ENCODE measurements at places on chromosomes 12 and 14. TPM values are rescaled to one million over a fixed set of nuclear protein-coding genes. Genes with fewer than 3 reads are reported as not detected.

NPFF gene
- total RNA-seq = not detected

CLEC6A gene
- total RNA-seq = 0.79 TPM

GRCh38 chr14:22449600-22449905 lies 139.5 kb downstream of the DAD1 start:
- no peaks in the 10 kb centered on the region for H3K36me3 ChIP-seq
- DNase-seq = no peak
- no peaks in the 10 kb centered on the region for H3K27me3 ChIP-seq
- peak overlapping the region; percentile 2 for H3K27ac ChIP-seq
- H3K4me1 ChIP-seq = no peaks in the 10 kb centered on the region

DNA sequence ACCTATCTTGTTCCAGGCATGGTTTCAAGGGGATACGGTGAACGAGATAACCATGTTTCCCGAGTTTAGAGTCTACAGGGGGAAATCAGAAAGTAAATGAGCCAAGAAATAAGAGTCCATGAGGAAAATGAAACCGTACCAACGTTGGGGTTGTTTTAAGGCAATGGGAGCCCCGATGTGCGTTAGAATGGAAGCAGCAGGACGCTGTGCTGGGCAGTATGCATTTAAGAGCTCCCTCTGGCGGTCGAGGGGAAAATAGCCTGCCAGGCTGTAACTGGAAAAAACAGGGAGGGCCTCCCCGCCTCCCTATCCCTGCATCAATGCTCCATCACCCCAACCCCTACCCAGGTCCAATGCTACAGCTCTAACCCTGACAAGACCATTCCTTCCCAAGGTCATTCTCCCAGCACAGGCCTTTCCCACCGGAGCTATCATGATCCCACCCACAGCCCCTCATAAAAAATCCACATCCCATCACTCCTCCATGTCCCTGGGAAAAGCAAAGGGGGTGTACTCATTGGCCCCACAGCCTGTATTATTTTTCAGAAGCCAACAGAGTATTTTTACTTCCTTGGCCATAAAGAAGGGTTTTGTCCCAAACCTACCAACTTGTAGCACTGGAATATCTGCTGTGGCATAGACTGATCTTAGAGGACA lies 226.3 kb upstream of the NOS1 start:
- H3K27me3 ChIP-seq = no peaks in the 10 kb centered on the region
- H3K27ac ChIP-seq = no peak overlapping the region
- no peak overlapping the region for H3K4me3 ChIP-seq
- H3K4me1 ChIP-seq = peaks cover 4% of the 10 kb centered on the region

- no peak overlapping the region for H3K4me3 ChIP-seq
- H3K27ac ChIP-seq = no peak overlapping the region
- H3K4me1 ChIP-seq = peaks cover 21% of the 10 kb centered on the region
- H3K36me3 ChIP-seq = peaks cover 16% of the 10 kb centered on the region
- DNase-seq = no peak
Observed at GRCh38 chr14:92553438-92553837, 39.9 kb downstream of the RIN3 start.

DNA sequence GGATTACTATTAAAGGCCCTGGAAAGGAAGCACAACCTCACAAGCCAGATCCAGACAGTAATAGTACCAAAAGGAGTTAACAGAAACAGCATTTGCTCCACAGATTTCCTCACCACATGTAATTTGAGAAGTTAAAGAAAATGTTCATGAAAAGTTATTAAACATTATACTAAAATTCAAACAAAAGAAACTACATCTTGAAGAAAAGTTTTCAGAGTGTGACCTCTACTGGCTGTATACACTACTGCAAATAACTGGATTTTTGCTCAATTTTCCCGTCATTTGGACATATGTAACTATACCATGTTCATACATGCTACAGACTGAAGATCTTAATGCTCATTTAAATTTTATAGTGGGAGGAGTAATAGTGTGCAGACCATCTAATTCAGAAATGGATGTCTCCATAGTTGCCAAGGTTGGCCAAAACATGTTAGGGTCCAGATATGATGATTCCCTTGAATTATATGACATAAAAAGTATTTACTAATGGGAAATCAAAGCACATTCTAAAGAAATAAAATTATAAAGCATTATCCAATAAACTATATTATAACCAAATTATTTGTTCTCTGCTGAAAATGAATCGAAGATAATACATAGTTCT lies 5.6 kb downstream of the KRR1 start:
- H3K4me3 ChIP-seq = no peak overlapping the region
- H3K27ac ChIP-seq = no peak overlapping the region
- peaks cover 13% of the 10 kb centered on the region for H3K4me1 ChIP-seq
- DNase-seq = no peak
- peaks cover 22% of the 10 kb centered on the region for H3K36me3 ChIP-seq
- H3K27me3 ChIP-seq = no peaks in the 10 kb centered on the region

DNA sequence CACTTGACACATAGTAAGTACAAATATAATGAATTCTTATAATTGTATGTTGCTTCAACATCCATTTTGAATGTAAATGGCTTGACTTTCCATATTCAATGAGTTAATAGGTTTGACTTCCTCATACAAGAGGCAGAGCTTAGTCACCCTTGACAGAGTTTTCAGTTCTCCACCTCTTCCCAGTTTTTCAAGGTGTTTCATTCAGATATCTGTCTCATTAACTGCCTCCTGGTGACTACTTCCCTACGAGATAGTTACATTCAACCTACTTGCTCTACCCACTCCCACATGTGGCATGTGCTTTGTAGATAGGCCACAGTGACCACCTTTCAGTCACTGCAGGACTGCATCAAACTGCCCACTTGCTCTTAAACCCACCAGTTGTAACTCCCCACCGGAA lies 60.0 kb downstream of the MYF5 start:
- no peak overlapping the region for H3K27ac ChIP-seq
- H3K4me3 ChIP-seq = no peak overlapping the region
- no peak for DNase-seq
- H3K36me3 ChIP-seq = no peaks in the 10 kb centered on the region
- peaks cover 7% of the 10 kb centered on the region for H3K4me1 ChIP-seq

DNA sequence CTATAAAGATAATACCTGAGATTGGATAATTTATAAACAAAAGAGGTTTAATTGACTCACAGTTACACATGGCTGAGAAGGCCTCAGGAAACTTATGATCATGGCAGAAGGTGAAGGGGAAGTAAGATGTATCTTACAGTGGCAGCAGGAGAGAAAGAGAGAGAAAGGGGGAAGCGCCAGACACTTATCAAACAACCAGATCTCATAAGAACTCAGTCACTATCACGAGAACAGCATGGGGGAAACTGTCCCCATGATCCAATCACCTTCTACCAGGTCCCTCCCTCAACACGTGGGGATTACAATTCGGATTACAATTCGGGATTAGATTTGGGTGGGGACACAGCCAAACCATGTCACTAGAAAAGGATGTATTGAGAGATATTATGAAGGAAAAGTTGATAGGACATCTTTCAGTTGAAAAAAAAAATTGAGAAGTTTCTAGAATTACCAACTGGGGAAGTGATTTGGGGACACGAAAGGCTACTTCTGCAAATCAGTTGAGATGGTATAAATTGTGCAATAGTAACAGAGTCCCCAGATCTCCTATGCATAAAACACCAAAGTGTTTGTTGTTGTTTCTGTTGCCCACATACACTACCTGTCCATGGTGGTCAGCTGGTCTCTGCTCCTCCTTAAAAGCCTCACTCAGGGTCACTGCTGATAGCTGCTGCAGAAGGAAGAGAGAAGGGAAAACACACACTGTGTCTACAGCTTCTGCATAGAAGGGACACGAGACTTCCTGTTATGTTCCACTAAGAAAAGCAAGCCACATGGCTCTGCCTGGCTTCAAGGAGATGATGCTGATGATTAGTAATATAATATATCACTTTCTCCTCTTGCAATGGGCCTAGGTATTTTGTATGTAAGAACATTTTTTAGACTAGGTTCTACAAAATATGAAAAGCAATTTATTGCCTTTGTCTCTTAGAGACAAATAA lies 465.5 kb downstream of the PDZRN4 start:
- H3K36me3 ChIP-seq = no peaks in the 10 kb centered on the region
- H3K27ac ChIP-seq = no peak overlapping the region
- H3K4me3 ChIP-seq = no peak overlapping the region
- no peaks in the 10 kb centered on the region for H3K4me1 ChIP-seq
- DNase-seq = no peak

DNA sequence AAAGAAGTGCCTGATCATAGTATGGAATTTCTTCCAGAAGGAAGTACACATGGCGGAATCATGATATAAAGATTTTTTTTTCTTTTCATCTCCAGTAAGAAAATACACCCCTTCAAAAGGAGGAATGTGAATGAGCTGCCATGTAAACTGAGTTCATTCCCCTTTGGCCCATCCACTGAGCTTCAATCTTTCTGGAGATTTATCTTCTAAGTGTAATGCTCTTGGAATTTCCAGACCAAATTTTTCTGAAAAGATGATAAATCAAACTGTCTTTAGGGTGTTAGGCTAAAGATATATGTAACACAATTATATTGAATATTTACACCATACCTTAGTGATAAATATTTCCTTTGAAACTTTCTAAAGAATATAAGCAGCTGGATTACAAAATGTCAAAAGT lies 5.2 kb downstream of the DCN start:
- no peaks in the 10 kb centered on the region for H3K4me1 ChIP-seq
- H3K4me3 ChIP-seq = no peak overlapping the region
- H3K27me3 ChIP-seq = no peaks in the 10 kb centered on the region

DNA sequence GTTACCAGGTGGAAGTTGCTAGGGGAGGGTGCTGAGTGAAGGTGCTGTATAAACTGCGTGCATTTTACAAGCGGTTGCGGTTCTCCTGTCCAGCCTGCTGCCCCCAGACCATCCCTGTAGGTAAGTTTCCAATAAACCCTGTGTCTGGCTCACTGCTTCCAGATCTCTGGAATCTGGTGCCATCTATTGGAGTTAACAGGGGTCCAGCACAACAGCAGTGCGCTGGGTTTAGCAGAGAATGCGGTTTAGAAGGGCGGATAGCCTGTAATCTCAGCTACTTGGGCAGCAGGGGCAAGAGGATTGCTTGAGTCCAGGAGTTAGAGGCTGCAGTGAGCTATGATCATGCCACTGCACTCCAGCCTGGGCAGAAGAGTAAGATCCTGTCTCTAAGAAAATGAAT lies 4.9 kb downstream of the AACS start:
- no peaks in the 10 kb centered on the region for H3K36me3 ChIP-seq
- peaks cover 15% of the 10 kb centered on the region for H3K4me1 ChIP-seq
- H3K27me3 ChIP-seq = no peaks in the 10 kb centered on the region
- H3K27ac ChIP-seq = no peak overlapping the region
- DNase-seq = no peak

GRCh38 chr12:104133321-104133720 lies 4.7 kb downstream of the NFYB start:
- no peak for DNase-seq
- no peaks in the 10 kb centered on the region for H3K27me3 ChIP-seq
- H3K27ac ChIP-seq = peak overlapping the region; percentile 13

DNA sequence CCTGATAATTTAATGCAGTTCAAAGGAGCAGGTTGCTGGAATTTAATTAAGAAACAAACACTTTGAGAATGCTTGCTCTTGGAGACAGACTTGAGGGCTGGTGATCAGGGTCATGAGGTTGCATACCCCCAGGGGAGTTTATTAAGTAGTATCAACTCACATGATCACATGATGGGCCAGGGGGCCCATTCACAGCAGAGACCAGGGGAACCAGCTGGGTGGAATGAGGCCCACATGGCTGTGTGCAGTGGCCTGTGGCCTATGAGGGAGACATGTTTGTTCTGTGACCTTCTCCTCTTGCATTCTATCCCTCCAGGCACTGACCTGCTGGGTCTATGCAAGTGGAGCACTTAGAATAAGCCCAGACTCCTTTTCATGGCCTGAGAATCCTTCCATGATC lies 266.6 kb upstream of the PWP1 start:
- H3K4me1 ChIP-seq = no peaks in the 10 kb centered on the region
- no peak overlapping the region for H3K27ac ChIP-seq
- no peaks in the 10 kb centered on the region for H3K36me3 ChIP-seq

DNA sequence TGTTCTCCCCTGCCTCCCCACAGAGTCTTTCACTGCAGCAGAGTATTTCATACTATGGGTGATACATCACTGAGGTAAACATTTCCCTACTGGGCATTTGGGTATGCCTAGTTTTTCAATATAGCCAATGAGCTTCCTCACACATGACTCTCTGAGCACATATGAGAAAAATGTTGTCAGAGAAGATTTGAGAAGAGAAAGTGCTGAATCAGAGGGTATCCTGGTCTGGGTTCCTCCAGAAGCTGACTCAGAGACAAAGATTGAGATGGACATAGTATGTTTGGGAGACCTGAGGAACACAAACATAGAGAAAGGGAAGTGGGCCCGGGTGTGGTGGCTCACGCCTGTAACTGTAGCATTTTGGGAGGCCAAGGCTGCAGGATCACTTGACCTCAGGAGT lies 12.6 kb downstream of the SLC8B1 start:
- H3K4me3 ChIP-seq = no peak overlapping the region
- peaks cover 38% of the 10 kb centered on the region for H3K36me3 ChIP-seq
- DNase-seq = no peak
- H3K4me1 ChIP-seq = peaks cover 11% of the 10 kb centered on the region

DNA sequence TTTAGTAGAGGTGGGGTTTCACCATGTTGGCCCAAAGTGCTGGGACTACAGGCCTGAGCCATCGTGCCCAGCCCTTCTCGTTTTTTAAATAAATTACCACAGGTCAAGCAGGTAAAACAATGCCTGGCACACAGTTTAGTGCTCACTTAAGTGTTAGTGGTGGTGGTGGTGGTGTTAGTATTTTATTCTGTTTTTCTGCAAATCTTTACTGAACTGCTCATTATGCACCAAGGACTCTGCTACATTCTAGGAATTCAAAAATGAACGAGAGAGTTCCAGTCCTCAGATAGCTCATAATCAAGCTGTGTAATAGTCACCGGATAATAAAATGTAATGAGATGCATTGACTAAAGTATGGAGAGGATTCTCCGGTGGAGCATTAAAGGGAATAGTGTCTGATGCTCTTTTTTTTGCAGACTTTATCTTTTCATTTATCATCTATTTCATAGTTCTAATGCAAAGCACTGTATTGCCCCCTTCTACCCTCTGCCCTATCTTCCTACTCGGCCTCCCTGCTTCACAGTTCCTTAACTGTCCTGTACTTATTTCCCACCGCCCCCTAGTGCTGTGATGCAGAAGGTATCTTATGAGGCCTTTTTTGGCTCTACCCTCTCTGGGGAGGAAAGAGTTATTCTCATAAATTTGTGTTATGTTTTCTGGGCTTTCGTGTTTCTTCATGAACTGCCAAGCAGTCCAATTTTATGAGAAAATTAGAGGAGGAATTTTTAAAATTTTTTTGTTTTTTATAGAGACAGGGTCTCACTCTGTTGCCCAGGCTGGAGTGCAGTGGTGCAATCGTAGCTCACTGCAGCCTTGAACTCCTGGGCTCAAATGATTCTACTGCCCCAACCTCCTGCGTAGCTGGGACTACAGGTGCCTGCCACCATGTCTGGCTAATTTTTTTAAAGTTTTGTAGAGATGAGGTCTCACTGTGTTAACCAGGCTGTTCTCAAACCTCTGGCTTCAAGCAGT lies 1.0 kb downstream of the ITFG2 start:
- H3K4me1 ChIP-seq = peaks cover 12% of the 10 kb centered on the region
- no peaks in the 10 kb centered on the region for H3K27me3 ChIP-seq
- peaks cover 16% of the 10 kb centered on the region for H3K36me3 ChIP-seq
- peak overlapping the region; percentile 88 for H3K27ac ChIP-seq
- no peak for DNase-seq
- H3K4me3 ChIP-seq = peak overlapping the region; percentile 60

GRCh38 chr14:78746086-78746595 lies 576.0 kb downstream of the NRXN3 start:
- H3K4me1 ChIP-seq = no peaks in the 10 kb centered on the region
- H3K27me3 ChIP-seq = no peaks in the 10 kb centered on the region
- no peak overlapping the region for H3K4me3 ChIP-seq
- no peak overlapping the region for H3K27ac ChIP-seq

- no peak overlapping the region for H3K4me3 ChIP-seq
- H3K27ac ChIP-seq = no peak overlapping the region
- peaks cover 9% of the 10 kb centered on the region for H3K4me1 ChIP-seq
- H3K36me3 ChIP-seq = peaks cover 4% of the 10 kb centered on the region
- no peak for DNase-seq
Observed at GRCh38 chr14:74907744-74908143, 15.3 kb downstream of the RPS6KL1 start.
